Type B pancreatic cell (in vitro differentiated cells): ENCODE measurements at places on chromosomes 11 and 22.

DNA sequence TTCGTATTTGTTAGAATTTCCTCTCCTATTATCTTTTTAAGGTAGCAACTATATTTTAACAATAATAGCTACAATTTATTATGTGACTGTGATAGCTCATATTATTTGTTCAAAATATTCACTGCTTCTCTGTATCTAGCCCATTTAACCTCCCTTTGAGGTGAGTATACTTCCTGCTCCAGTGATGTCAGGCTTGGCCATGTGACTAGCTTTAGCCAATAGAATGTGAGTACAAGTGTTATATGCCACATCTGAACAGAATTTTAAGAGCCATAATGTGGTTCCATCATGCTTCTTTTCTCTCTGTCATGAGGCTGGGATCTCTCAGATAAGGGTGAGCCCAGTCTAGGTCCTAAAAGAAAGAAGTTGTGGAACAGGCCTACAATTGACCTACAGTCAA, 217.6 kb downstream of the TTC28 start:
- no peaks in the 10 kb centered on the region for H3K27me3 ChIP-seq
- no peak overlapping the region for H3K4me3 ChIP-seq
- no peak overlapping the region for H3K27ac ChIP-seq
- no peak for DNase-seq

DNA sequence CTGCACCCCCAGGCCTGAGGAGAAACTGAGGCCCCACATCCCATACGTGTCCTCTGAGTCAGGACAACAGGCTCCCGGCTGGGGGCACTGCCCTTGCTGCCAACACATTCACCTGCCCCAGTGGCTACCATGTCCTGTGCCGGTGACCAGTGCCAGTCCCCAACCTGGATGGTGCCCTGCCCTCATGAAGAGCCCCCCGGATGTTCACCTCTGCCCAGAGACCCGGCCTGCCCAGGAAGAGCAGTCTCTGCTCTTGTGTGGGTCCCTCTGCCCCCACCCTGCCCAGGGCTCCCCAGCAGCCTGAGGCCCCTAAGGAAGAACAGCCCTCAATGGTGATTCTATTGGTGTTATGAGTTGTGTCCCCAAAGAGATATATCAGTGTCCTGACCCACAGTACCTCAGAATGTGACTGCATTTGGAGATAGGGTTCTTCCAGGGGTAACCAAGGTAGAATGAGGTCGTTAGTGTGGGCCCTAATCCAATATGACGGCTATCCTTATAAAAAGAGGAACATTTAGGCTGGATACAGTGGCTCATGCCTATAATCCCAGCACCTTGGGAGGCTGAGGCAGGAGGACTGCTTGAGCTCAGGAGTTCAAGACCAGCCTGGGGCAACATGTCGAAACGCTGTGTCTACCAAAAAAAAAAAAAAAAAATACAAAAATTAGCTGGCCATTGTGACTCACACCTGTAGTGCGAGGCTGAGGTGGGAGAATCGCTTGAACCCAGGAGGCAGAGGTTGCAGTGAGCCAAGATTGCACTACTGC, 13.2 kb upstream of the DGCR8 start:
- no peaks in the 10 kb centered on the region for H3K4me1 ChIP-seq
- H3K27ac ChIP-seq: no peak overlapping the region
- DNase-seq: no peak
- H3K27me3 ChIP-seq: no peaks in the 10 kb centered on the region

DNA sequence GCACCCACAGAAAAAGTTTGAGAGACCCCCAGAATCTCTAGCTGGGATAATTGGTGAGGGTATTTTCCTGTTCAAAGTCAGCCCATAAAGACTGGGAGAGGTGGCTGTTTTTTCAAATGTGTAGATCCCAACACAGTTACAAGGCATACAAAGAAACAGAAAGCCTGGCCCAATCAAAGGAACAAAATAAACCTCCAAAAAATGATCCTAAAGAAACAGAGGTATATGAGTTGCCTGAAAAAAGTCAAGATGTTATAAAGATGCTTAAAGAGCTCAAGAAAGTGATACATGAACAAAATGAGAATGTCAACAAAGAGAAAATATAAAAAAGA, 40.2 kb upstream of the MMP12 start:
- no peaks in the 10 kb centered on the region for H3K36me3 ChIP-seq
- no peaks in the 10 kb centered on the region for H3K27me3 ChIP-seq
- DNase-seq: no peak
- H3K27ac ChIP-seq: no peak overlapping the region
- no peak overlapping the region for H3K4me3 ChIP-seq
- H3K4me1 ChIP-seq: peaks cover 4% of the 10 kb centered on the region

- peaks cover 15% of the 10 kb centered on the region for H3K27me3 ChIP-seq
- peaks cover 25% of the 10 kb centered on the region for H3K4me1 ChIP-seq
- no peak overlapping the region for H3K4me3 ChIP-seq
Observed at GRCh38 chr11:71342951-71343827, 90.8 kb upstream of the SHANK2 start.

GRCh38 chr22:37309211-37310074, 27.1 kb downstream of the CYTH4 start:
- no peak overlapping the region for H3K4me3 ChIP-seq
- peaks cover 12% of the 10 kb centered on the region for H3K27me3 ChIP-seq
- H3K36me3 ChIP-seq: no peaks in the 10 kb centered on the region
- peaks cover 18% of the 10 kb centered on the region for H3K4me1 ChIP-seq

GRCh38 chr11:13261591-13262061, 16.0 kb upstream of the BMAL1 start:
- H3K27ac ChIP-seq: peak overlapping the region; percentile 73
- no peak overlapping the region for H3K4me3 ChIP-seq
- peaks cover 39% of the 10 kb centered on the region for H3K27me3 ChIP-seq
- peaks cover 13% of the 10 kb centered on the region for H3K4me1 ChIP-seq
- H3K36me3 ChIP-seq: no peaks in the 10 kb centered on the region
- no peak for DNase-seq

GRCh38 chr11:19756675-19757475, 44.2 kb downstream of the NAV2 start:
- peaks cover 4% of the 10 kb centered on the region for H3K4me1 ChIP-seq
- no peak for DNase-seq
- H3K27me3 ChIP-seq: peaks cover 3% of the 10 kb centered on the region
